ENCODE measurements at places on chromosomes 7 and 10.

DNA sequence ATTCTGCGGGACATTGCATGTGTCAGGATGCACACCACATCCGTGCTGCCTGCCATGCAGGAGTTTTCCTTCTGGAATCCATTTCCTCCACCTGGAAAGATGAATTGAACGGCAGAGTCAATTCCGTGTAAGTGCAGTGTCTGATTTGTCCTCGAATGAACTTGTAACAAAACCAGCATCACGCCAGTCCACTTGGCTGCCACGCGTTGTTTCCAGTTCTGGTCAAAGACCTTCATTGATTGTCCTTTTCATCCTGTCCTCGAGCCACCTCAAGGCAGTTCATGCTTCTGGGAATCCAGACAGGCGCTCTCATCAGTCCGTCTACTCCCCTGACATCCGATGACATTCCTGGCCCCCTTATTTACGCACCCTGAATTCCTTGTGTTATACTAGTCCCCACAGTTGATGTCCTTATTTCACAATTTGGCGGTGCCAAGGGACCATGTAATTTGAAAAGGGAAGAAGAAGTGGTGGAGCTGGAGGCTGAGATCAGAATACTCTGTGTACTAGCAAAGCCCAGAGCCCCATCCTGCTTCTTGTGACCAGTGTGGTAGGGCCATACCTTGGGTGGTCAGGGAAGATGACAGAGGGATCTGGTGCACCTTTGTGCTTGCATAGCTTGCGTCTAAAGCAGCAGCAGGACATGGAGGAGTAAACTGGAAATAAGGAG, 502.2 kb downstream of the PLXNA4 start:
- DNase-seq = no peak

- DNase-seq = no peak
These were observed 86.0 kb downstream of the MKLN1 start for GRCh38 chr7:131413711-131414110.

GRCh38 chr7:74657692-74658177, at the start of gene GTF2I:
TSS of gene GTF2I (plus strand) at chr7:74657718. CDS start at chr7:74689129, 31,411 bp downstream.
- no peak for DNase-seq

- no peak for DNase-seq
These were observed 204.4 kb upstream of the CCDC6 start for GRCh38 chr10:60110739-60111138.

GRCh38 chr10:3636356-3637181, 148.4 kb downstream of the KLF6 start:
- peak; percentile 92 for DNase-seq

DNA sequence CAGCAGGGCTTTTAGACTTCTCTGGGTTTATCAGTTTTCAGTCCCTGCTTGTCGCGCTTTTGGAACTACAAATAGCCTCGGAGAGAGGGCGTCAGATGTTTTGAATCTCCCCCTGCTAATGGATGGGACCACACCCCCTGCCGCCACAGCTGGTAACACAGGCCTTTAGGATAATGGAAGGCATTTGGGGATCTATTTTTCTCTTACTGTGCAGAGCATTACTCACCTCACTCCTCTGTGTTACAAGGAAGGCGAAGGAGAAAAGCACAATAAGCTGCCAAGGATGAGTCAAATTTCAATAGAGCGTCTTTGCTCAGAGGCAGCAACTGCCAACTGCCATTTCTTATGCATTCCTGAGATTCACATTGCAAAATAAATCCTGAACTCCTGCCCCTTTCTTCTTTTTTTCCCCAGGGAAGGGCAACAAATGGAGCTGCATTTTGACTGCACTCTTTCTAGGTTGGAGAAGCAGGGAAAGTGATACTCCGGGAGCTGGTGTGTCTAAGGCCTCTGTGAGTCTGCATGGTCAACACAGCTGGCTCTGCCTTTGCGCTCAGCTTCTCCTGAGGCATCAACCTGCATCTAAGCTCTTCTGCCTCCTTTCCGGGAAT, 31.5 kb upstream of the SMNDC1 start:
- no peak for DNase-seq

DNA sequence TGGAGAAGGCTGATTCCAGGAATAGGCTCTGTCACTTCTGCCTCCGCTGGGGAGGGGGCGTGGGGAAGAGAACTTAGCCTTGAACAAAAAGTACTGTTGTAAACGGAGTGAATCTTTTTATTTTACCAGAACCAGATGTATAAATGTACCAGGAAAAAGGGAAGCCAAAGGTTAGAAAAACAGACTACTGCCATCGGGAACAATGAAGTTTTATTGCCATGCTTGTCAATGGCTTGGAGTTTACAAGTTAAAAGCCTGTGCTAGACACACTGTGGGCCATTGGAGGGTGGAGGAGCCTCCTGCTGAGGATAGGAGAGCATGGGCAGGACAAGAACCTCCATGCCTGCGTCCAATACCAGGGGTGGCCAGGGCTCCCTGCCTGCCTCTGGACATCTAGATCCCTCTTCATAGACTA, 161.7 kb upstream of the LYZL2 start:
- DNase-seq = no peak

DNA sequence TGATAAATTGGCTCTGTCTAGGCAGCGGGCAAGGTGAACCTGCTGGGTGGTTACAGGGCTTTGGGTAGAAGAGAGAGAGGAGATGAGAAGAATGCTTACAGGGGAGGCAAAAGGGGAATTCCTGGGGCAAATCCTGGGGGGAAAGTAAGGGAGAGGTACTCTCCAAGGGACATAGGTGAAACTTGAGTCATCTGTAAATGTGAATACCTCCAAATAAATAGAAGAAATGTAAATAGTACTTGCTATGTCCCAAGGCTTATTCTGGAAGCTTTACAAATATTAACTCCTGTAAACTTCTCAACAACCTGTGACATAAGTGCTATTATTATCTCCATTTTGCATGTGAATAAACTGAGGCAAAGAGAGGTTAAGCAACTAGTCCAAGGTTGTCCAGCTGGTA, 57.7 kb upstream of the CDK13 start:
- no peak for DNase-seq

- no peak for DNase-seq
These were observed 129.9 kb downstream of the CCNY start for GRCh38 chr10:35466170-35466569.

DNA sequence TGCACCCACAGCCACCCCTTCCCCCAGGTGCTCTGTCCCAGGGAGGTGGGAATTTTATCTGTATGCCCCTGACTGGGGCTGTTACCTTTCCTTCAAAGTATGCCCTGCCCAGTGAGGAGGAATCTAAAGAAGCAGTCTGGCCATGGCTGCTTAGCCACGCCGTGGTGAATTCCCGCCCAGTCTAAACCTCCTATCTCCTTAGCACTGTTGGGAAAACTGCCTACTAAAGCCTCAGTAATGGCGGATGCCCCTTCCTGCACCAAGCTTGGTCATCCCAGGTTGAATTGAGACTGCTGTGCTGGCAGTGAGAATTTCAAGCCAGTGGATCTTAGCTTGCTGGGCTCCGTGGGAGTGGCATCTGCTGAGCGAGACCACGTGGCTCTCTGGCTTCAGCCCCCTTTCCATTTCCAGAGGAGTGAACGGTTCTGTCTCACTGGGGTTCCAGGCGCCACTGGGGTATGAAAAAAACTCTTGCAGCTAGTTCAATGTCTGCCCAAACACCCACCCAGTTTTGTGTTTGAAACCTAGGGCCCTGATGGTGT, 87.2 kb downstream of the ABCC2 start:
- DNase-seq = no peak

GRCh38 chr7:129136887-129137642, 7.4 kb upstream of the TSPAN33 start:
- DNase-seq = no peak

- no peak for DNase-seq
These were observed 936.6 kb downstream of the NRG3 start for GRCh38 chr10:82811621-82812020.

DNA sequence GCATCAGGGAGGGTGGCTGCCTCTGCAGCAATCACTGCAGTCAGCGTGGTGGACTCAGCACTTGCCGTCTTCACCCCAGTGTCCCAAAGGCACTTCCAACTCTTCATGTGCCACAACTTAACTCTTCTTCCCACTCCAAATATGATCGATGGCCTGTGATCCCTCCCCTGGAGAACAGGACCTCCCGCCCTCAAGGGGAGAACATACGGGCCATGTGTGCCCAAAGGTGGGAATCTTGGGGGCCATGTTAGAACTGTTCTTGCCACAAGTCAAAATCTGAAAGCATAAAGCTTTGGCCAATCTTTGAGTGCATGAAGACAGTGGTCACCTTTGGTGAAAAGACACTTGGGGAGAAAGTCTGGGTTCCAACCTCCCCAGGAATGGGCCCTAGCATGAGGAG, 368.5 kb upstream of the MGMT start:
- DNase-seq = no peak

- no peak for DNase-seq
These were observed 113.2 kb downstream of the CDK6 start for GRCh38 chr7:92723205-92723604.

DNA sequence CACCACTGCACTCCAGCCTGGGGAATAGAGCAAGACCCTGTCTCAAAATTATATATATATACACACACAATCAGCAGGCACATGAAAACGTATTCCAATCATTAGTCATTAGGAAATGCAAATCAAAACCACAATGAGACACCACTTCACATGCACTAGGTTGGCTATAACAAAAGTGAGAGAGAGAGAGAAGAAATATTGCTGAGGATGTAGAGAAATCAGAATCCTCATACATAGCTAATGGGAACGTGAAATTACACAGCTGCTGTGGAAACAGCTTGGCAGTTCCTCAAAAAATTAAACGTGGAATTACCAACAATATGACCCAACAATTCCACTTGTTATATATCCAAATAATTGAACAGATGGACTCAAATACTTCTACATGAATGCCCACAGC, 43.3 kb upstream of the CNNM1 start:
- DNase-seq = no peak

- no peak for DNase-seq
These were observed 4.2 kb downstream of the ZNF488 start for GRCh38 chr10:47379901-47380300.

DNA sequence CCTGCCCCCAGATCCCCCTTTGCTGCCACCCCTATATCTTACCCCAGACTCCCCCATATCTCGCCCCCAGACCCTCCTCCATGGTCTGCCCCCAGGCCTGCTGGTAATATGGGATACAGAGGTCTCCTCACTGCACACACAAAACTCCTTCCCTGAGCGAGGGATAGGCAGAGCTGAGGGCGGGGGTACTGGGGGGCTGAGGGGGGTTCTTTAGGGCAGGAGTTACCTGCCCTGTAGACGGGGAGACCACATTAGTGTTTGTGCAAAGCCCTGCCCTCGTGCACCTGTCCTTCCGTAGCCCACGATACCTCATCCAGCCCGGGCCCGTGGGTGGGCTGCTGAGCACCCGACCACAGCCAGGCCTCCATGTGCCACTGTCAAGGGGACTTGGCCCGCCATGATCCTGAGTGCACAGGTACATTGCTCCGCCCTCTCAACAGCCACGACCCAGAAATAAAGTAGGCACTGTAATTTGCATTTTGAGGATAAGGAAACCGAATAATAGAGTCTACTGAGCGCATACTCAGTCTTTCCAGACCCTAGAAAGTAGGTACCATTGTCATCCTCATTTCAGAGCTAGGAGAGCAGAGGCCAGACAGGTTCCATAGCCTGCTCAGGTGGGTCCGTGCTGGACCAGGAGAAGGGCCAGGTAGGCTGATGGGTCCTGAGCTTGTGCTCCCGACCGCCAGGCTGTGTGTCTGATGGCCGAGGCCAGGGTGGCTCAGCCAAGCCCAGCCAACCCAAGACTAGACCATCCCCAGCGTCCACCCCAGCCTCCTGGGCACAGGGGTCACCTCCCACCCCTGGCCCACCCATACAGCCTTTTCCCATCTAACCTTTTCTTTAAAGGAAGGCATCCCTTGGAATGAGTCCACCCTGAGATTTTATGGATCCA, 115.2 kb downstream of the LHPP start:
- DNase-seq = no peak

GRCh38 chr10:130438861-130439260, 302.7 kb downstream of the GLRX3 start:
- DNase-seq = no peak

GRCh38 chr7:96486681-96487080, 164.8 kb upstream of the SLC25A13 start:
- DNase-seq = no peak

- no peak for DNase-seq
These were observed 102.1 kb upstream of the KCND2 start for GRCh38 chr7:120170834-120171233.

GRCh38 chr7:132469264-132469663, 107.0 kb downstream of the PLXNA4 start:
- DNase-seq = no peak

Data from NCI-H1105 treated with DMSO at 0.1 percent for 48 hours (cell line).